Activated CD4-positive, alpha-beta memory T cell treated with anti-CD3 and anti-CD28 coated beads, Interleukin-2, amount 10 ng/mL, durations not matched to agents 7 days and 5 days (primary cell): ENCODE measurements at places on chromosomes 5 and 9. TPM values are rescaled to one million over a fixed set of nuclear protein-coding genes. Genes with fewer than 3 reads are reported as not detected.

DNA sequence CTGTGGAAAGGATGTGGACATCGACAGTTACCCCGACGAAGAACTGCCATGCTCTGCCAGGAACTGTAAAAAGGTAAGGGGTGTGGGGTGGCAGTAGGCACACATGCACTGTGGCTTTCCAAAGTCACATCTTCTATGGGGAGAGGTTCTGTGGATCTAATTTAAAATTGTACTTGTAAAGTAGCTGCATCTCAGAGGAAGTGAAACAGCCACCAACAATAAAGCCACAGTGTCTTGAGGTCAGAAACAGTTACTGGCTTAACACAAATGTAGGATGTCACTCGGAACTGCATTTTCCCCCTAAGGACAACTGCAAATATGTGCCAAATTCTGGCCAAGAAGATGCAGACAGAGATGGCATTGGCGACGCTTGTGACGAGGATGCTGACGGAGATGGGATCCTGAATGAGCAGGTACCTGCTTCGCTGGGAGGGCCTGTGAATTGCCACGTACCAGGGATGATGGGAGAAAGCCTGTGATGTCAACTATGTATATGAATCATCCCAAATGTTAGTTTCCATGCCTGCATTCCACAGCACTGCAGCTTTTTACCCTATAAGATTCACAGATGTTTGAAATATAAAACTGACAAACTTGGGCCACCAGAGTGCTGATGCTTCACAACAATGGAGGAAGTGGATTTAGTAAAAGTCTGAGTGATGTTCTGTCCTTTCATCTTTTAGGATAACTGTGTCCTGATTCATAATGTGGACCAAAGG lies 35.3 kb downstream of the THBS4 start:
- H3K36me3 ChIP-seq: no peaks in the 10 kb centered on the region
- no peaks in the 10 kb centered on the region for H3K27me3 ChIP-seq
- no peak overlapping the region for H3K27ac ChIP-seq
- H3K4me3 ChIP-seq: no peak overlapping the region
- no peak for DNase-seq

- no peaks in the 10 kb centered on the region for H3K36me3 ChIP-seq
- DNase-seq: no peak
- H3K4me1 ChIP-seq: peaks cover 5% of the 10 kb centered on the region
- no peak overlapping the region for H3K27ac ChIP-seq
These were observed 122.4 kb upstream of the NR5A1 start for GRCh38 chr9:124629600-124629999.

The CCL21 gene
- not detected for total RNA-seq

- H3K27ac ChIP-seq: no peak overlapping the region
- no peaks in the 10 kb centered on the region for H3K36me3 ChIP-seq
- DNase-seq: no peak
- no peak overlapping the region for H3K4me3 ChIP-seq
- peaks cover 1% of the 10 kb centered on the region for H3K4me1 ChIP-seq
These were observed 227.3 kb upstream of the DAB2 start for GRCh38 chr5:39652036-39652435.

DNA sequence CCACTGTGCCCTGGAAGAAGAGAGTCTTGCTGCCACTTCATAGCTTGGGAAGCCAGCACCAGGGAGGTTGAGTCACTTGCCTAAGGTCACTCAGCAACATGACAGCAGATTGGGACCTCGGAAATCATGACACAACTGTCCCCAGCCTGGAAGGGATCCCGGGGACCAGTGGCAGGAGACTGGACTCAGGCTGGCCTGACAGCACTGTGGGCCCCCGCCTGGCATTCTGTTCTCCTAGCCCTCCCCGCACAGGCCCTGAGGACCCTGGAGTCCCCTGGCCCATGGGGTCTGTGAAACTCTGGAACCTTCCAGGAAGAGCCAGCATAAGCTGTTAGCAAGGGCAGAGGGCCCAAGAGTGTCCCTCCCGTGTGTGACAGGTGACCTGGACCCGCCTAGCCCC lies 64.9 kb downstream of the COL5A1 start:
- no peak overlapping the region for H3K4me3 ChIP-seq
- no peaks in the 10 kb centered on the region for H3K36me3 ChIP-seq
- no peaks in the 10 kb centered on the region for H3K4me1 ChIP-seq
- DNase-seq: no peak
- H3K27ac ChIP-seq: no peak overlapping the region
- no peaks in the 10 kb centered on the region for H3K27me3 ChIP-seq

The WDR38 gene
- total RNA-seq: not detected

DNA sequence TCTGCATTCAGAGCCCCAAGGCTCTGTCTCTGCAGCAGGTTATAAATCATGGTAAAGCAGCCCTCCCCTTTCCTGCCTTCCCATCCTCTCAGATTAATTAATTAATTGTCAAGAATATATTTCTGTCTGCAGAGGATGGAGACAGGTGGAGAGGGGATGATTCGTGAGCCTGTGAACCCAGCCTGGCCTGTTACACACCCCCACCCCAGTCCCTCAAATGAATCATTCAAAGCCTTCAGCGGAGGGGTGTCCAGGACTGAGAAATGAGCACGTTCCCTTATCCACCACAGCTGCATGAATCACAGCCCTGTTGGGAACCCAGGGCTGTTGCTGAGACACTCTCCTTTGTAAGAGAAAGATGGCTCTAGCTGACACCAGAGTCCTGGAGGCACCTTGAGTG lies 56.0 kb downstream of the NIPAL4 start:
- H3K27me3 ChIP-seq: no peaks in the 10 kb centered on the region
- no peak for DNase-seq
- H3K27ac ChIP-seq: peak overlapping the region; percentile 31
- H3K36me3 ChIP-seq: peaks cover 92% of the 10 kb centered on the region
- no peak overlapping the region for H3K4me3 ChIP-seq

GRCh38 chr5:139689631-139690063 lies 41.5 kb downstream of the CXXC5 start:
- no peak overlapping the region for H3K4me3 ChIP-seq
- H3K27ac ChIP-seq: no peak overlapping the region
- DNase-seq: no peak
- H3K27me3 ChIP-seq: peaks cover 6% of the 10 kb centered on the region
- no peaks in the 10 kb centered on the region for H3K4me1 ChIP-seq

GRCh38 chr5:136279314-136279713 lies 86.0 kb downstream of the TRPC7 start:
- DNase-seq: no peak
- no peaks in the 10 kb centered on the region for H3K4me1 ChIP-seq
- H3K4me3 ChIP-seq: no peak overlapping the region
- H3K36me3 ChIP-seq: no peaks in the 10 kb centered on the region

The MAN1B1 gene
- 51.9 TPM for total RNA-seq

GRCh38 chr5:135127439-135128240 lies 93.6 kb upstream of the PITX1 start:
- H3K4me1 ChIP-seq: peaks cover 4% of the 10 kb centered on the region
- peaks cover 10% of the 10 kb centered on the region for H3K27me3 ChIP-seq
- no peak overlapping the region for H3K4me3 ChIP-seq
- DNase-seq: no peak
- no peak overlapping the region for H3K27ac ChIP-seq
- no peaks in the 10 kb centered on the region for H3K36me3 ChIP-seq

The NUTM2G gene
- total RNA-seq: not detected

DNA sequence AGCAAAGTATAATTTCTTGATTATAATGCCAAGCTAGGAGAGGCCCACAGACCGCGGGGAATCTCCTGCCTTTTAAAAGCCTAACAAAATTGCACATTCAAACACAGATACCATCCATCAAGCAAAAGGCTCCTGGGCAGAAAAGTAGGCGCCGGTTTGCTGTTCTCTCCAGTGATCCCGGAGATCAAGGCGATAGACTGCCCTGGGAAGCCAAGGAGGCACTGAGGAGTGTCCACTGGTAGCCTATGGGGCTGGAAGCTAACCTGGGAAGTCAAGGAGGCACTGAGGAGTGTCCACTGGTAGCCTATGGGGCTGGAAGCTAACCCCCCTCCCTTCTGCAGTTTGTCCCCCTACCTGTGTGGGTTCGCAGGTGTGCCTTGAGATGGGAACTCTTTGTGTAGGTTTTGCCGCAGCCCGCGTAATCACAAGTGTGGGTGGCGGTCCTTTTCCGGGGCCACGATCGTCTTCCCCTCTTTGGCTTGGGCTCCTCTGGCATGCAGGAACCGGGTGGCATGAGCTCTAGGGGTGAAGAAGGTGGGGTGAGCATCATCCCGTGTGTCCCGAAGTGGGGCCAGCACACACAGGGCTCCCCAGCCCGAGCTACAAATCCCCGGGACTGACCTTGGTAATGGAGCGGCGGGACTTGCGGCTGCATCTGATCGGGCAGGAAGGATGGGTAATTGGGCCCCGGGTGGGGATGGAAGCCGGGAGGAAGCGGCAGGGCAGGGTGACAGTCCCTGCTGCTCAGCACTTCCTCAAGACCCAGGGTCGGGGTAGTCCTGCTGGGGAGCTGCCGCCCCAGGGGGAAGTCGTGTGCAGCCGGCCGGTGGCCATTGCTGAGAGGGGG lies 2.7 kb downstream of the KLF4 start:
- no peak overlapping the region for H3K27ac ChIP-seq

GRCh38 chr5:138874241-138874640 lies 894 bp downstream of the LRRTM2 start:
- H3K4me1 ChIP-seq: peaks cover 14% of the 10 kb centered on the region
- no peak for DNase-seq
- peaks cover 7% of the 10 kb centered on the region for H3K27me3 ChIP-seq
- no peaks in the 10 kb centered on the region for H3K36me3 ChIP-seq

- H3K27me3 ChIP-seq: peaks cover 21% of the 10 kb centered on the region
- no peaks in the 10 kb centered on the region for H3K4me1 ChIP-seq
- DNase-seq: no peak
These were observed 165.6 kb upstream of the CCDC152 start for GRCh38 chr5:42591015-42591414.

DNA sequence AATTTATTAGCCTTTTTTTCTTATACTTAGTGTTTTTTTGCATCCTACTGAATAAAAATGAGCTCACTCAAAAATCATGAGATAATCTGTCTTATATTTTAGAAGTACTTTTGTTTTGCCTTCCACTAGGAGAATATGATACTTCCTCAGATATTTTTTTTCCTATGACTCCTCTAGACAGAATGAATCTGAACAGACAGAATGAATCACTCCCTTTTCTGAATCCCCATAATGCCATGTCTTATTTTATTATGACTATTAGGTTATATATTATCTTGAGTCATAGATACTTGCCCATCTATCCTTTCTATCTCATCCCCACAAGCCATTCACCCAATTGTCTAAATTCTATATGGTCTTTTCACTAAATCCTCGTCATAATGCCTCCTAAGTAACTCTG lies 134.6 kb downstream of the BRINP1 start:
- no peaks in the 10 kb centered on the region for H3K36me3 ChIP-seq
- H3K4me1 ChIP-seq: no peaks in the 10 kb centered on the region
- DNase-seq: no peak
- H3K4me3 ChIP-seq: no peak overlapping the region

- H3K27ac ChIP-seq: no peak overlapping the region
- no peak for DNase-seq
- no peak overlapping the region for H3K4me3 ChIP-seq
- no peaks in the 10 kb centered on the region for H3K27me3 ChIP-seq
- H3K4me1 ChIP-seq: no peaks in the 10 kb centered on the region
These were observed 67.9 kb upstream of the PRR16 start for GRCh38 chr5:120396186-120396585.

The SNCAIP gene
- not detected for total RNA-seq

The CHSY3 gene
- total RNA-seq: not detected

GRCh38 chr5:95668216-95668615 lies 14.6 kb downstream of the SPATA9 start:
- no peak overlapping the region for H3K4me3 ChIP-seq
- H3K27me3 ChIP-seq: peaks cover 4% of the 10 kb centered on the region
- no peak overlapping the region for H3K27ac ChIP-seq
- no peak for DNase-seq
- no peaks in the 10 kb centered on the region for H3K36me3 ChIP-seq
- peaks cover 3% of the 10 kb centered on the region for H3K4me1 ChIP-seq

- H3K27ac ChIP-seq: peak overlapping the region; percentile 56
- no peak overlapping the region for H3K4me3 ChIP-seq
- no peaks in the 10 kb centered on the region for H3K36me3 ChIP-seq
These were observed 163.8 kb downstream of the TMEM38B start for GRCh38 chr9:105858006-105858690.

The ATG12 gene
- total RNA-seq: 45.5 TPM

- DNase-seq: no peak
- H3K27me3 ChIP-seq: no peaks in the 10 kb centered on the region
- no peak overlapping the region for H3K4me3 ChIP-seq
- H3K4me1 ChIP-seq: peaks cover 13% of the 10 kb centered on the region
These were observed 21.0 kb upstream of the HEMGN start for GRCh38 chr9:97958812-97959511.

GRCh38 chr9:124771867-124772679 lies 962 bp upstream of the NR6A1 start:
- H3K36me3 ChIP-seq: no peaks in the 10 kb centered on the region
- H3K27ac ChIP-seq: peak overlapping the region; percentile 28
- H3K4me1 ChIP-seq: peaks cover 50% of the 10 kb centered on the region
- peaks cover 54% of the 10 kb centered on the region for H3K27me3 ChIP-seq

DNA sequence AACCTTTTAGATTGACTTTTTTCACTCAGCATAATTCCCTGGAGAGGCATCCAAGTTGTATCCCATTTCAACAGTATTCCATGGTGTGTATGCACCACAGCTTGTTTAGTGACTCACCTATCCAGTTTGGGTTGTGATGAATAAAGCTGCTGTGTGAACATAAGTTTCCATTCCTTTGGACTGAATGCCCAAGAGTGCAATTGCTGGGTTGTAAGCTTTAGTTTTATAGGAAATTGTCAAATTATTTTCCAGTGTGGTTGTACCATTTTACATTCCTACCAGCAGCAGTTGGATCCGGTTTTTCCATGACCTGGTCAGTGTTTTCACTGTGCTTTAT lies 60.9 kb upstream of the TMED7 start:
- DNase-seq: no peak
- no peaks in the 10 kb centered on the region for H3K4me1 ChIP-seq
- H3K27me3 ChIP-seq: peaks cover 29% of the 10 kb centered on the region
- no peak overlapping the region for H3K27ac ChIP-seq
- H3K4me3 ChIP-seq: no peak overlapping the region

DNA sequence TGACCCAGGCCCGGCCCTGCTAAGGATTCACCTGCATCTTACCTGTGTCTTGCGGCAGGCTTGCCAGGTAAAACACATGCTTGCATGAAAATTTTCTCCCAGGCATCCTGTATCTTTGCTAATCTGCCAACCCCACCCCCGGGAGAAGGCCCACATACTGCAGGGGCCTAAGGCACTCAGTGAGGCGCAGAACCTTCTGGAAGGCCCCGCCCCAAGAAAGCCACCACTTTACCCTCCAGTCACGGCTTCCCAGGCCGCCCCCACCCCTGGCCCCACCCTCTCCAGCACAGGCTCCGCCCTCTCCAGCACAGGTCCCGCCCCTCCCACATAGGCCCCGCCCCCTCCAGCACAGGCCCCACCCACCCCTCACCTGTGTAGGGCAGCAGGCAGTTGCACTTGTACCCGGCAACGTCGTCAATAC lies 29.8 kb upstream of the SEC16A start:
- peak; percentile 35 for DNase-seq
- no peaks in the 10 kb centered on the region for H3K4me1 ChIP-seq
- H3K27ac ChIP-seq: no peak overlapping the region
- no peak overlapping the region for H3K4me3 ChIP-seq
- H3K27me3 ChIP-seq: no peaks in the 10 kb centered on the region
